ENCODE measurements at places on chromosomes 16 and 17.

- DNase-seq: no peak
Observed at GRCh38 chr17:65415991-65416390, 145.5 kb downstream of the AXIN2 start.

DNA sequence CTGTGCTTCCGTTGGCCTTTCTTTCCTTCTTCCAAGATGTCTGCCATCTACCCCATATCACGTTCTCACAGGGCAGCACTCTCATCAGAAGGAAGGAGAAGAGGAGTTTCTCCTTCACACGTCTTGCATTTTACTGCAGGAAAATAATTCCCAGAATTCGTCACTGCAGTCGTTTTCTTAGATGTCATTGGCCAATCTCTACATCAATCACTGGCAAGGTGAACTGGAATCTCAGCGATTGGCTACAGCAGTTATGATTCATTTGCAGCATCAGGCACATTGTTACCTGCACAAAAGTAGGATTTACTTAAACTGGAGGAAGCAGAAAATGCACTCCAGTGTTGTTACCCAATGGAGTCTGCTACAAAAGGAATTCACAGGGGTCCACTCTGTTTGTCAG lies 277.2 kb upstream of the RBFOX1 start:
- peak; percentile 14 for DNase-seq

GRCh38 chr16:84918006-84918909 lies 93.1 kb downstream of the ZDHHC7 start:
- no peak for DNase-seq

GRCh38 chr17:82615084-82616020 lies 32.9 kb downstream of the WDR45B start:
- DNase-seq: peak; percentile 19

- DNase-seq: peak; percentile 17
Observed at GRCh38 chr16:24800586-24800985, 45.2 kb upstream of the SLC5A11 start.

- no peak for DNase-seq
Observed at GRCh38 chr17:76753061-76753961, 15.4 kb downstream of the MFSD11 start.

- no peak for DNase-seq
Observed at GRCh38 chr17:66123163-66123562, 68.8 kb downstream of the CEP112 start.

- DNase-seq: no peak
Observed at GRCh38 chr17:6940186-6940649, 55.6 kb upstream of the ALOX12 start.

- DNase-seq: no peak
Observed at GRCh38 chr16:21694609-21695008, 30.8 kb downstream of the OTOA start.

GRCh38 chr16:23694644-23695373 lies 16.1 kb downstream of the PLK1 start:
- DNase-seq: peak; percentile 47

DNA sequence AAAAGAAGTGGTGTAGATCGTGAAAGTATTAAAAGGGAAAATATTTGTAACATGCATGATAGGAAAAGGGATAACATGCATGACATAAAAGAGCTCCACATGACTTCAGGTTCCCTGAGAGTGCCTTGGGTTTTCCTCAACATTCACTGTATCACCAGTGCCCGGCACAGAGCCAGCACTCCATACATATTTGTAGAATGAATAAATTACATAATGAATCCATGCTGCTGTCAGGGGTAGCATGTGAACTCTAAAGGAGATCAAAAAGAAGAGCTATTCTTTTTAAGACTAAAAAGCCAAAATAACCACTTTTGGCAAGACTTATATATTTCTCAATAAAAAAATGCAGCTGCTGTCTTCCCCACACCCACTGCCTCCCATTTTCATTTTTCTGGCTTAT lies 2.7 kb upstream of the ZNF594 start:
- no peak for DNase-seq

GRCh38 chr17:53426505-53426904 lies 396.2 kb upstream of the KIF2B start:
- no peak for DNase-seq

DNA sequence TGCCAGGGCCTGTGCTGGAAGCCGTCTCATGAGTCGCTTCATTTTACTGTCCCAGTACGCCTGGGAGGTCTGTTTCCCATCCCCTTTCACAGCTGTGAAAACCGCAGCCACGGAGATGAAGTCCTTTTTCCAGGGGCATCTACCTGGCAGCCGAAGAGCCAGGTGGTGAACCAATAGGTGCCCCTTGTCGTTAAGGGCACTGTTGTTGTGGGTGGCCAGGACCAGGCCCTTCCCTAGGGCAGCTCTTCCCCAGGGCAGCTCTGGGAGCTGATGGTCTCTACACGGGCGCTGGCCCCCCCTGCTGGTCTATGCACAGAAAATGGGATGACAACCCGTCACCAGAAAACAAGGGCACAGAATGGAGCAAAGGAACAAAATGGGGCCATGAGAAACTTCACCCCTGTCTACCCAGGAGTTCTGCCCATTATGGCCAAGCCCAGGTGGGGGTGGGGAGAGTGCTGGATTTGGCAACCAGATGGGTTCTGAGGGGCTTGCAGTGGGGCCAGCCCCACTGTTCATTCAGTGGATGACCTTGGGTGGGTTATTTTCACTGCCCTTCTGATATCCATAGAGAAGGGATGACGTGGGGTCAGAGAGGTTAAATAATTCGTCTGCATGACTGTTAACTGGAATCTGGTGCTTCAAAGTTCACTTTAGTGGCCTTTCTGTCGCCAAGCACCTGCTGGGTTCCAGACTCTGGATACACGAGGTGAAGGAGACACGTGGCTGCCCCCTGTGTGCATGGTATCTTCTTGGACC lies 11.5 kb downstream of the RMI2 start:
- peak; percentile 72 for DNase-seq

DNA sequence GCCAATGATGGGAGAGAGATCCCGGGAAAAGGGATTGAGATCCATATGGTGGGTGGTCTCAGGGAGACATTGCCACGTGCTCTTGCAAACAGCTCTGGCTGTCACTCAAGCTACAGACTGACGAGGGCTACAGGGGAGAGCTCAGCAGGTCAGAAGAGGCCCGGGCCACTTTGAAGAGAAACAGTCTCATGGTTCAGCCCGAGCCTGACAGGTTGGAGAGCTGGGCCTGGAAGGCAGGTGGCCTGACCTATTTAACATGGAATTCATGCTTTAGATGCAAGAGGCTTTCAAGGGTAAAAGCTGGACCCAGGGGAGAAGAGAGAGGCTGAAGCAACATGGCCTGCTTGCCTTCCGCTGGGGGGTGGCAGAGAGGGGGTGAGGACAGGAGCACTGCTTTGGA lies 81.0 kb upstream of the BRD7 start:
- DNase-seq: peak; percentile 6

DNA sequence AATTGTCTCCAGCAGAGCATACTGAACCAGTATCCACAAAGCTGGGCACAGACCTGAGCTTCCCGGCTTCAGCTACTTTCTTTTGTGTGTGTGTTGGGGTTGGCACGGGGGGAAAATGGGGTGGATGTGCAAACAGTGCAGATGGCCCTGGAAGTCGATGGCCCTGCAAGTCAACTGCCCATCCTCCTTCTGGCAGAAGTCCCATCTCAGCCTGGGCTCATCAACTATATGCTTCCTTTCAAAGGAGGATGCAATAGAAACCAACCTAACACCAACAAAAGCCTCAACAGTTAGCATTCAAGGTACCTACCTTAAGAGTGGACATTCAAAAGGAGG lies 55.7 kb downstream of the SOX9 start:
- DNase-seq: no peak

DNA sequence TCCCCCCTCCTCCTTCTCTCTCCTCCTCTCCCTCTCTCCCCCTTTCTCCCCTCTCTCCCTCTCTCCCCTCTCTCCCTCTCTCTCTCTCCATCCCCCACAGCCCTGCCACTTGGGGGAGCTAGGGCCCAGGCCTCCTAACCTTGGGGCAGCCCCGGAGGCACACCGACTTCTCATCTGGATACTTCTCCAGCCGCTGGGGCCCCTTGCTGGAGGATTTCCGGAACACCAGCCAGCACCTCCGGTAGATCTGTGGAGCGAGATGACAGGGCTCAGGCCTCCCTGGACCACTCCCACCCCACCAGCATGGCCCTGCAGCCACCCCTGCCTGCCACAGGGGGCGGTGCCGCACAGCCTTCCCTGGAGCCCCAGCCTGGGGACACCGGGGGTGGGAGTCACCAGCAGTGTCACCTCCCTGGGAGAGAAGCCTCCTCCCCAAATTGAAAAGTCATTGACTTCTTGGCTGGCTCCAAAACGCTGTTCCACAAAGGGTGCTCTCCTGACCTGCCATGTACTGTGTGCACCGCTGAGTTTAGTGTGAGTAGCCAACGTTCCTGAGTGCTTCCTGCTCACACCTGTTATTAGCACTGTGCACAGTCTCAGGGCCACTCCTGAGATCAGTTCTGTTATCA lies 10.5 kb downstream of the DOK4 start:
- DNase-seq: peak; percentile 86

DNA sequence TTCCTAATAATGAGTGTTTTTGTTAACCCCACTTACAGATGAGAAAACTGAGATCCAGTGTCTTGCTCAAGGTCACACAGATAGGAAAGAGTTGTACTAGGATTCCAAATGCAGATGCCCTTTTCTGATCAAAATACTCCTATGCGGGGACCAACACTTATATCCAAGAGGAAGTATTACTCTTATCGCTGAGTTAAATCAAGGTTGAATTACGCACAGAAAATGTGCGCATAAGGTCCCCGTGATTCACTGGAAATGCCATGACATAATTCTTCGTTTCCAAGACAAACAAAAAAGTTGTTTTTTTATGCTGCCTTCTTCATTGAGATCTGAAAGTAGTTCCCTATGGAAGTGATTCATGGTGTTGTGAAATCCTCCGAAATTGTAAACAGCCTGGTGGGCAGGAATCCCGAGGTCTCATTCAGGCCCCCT lies 463.8 kb upstream of the HSBP1 start:
- no peak for DNase-seq

DNA sequence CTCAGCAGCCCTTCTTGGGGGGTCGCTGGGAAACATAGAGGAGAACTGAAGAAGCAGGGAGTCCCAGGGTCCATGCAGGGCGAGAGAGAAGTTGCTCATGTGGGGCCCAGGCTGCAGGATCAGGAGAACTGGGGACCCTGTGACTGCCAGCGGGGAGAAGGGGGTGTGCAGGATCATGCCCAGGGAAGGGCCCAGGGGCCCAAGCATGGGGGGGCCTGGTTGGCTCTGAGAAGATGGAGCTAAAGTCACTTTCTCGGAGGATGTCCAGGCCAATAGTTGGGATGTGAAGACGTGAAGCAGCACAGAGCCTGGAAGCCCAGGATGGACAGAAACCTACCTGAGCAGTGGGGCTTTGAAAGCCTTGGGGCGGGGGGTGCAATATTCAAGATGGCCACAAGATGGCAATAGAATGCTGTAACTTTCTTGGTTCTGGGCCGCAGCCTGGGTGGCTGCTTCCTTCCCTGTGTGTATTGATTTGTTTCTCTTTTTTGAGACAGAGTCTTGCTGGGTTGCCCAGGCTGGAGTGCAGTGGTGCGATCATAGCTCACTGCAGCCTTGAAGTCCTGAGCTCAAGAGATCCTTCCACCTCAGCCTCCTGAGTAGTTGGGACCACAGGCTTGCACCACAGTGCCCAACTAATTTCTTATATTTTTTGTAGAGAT lies 3.4 kb downstream of the STH start:
- peak; percentile 86 for DNase-seq

DNA sequence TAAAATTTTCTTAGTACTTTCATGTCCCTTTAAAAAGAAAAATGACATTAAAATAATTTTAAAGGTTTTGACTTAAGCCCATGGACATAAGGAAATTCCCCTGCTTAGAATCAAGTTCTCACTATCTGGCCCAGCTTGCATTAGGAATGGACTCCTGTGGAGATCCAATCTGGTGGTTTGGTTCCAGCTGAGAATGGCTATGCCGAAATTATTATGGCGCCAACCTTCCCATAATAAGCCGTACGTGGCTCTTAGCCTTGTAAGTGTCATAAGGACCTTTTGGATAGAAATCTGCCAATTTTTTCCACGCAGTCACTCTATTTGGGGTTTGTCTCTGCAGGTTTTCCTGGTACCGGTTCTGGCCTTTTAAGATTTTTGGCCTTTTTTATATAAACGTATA lies 262.1 kb upstream of the MAF start:
- no peak for DNase-seq

DNA sequence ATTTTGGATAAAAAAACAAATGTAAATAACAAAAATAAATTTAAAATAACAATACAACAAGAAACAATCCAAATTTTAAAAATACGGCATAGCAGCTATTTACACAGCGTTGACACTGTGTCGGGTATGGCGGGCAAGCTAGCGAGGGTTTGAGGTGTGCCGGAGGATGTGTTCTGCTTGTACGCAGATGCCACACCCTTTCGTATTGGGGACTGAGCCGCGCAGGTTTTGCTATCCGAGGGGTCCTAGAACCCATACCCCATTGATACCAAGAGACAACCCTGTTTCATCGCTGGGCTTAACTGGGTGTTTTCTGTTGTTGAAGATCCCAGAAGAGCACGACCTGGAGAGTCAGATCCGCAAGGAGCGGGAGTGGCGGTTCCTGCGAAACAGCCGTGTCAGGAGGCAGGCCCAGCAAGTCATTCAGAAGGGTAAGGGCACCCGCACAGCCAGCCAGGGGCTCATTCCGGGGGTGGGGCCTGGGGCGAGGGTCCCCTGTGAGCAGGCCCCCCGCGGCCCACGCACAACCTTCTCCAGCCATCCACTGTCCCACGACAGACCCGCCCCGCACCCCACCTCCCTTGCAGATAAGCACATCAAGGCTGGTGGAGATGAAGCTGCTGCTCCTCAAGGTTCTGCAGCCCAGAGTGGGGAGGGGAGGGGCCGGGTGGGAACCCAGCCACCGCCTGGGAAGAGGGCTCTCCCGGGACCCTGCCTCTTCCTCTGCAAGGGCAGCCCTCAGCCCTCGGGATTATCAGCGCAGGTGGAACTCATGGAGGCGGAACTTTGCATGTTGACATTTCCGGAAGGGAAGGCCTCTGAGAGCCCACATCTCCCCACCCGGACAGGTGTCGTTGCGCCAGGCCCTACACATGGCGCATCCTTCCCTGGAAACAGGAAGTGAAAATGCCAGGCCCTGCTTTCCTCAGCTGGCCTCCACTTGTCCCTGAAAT lies 51.2 kb upstream of the CHMP6 start:
- no peak for DNase-seq

DNA sequence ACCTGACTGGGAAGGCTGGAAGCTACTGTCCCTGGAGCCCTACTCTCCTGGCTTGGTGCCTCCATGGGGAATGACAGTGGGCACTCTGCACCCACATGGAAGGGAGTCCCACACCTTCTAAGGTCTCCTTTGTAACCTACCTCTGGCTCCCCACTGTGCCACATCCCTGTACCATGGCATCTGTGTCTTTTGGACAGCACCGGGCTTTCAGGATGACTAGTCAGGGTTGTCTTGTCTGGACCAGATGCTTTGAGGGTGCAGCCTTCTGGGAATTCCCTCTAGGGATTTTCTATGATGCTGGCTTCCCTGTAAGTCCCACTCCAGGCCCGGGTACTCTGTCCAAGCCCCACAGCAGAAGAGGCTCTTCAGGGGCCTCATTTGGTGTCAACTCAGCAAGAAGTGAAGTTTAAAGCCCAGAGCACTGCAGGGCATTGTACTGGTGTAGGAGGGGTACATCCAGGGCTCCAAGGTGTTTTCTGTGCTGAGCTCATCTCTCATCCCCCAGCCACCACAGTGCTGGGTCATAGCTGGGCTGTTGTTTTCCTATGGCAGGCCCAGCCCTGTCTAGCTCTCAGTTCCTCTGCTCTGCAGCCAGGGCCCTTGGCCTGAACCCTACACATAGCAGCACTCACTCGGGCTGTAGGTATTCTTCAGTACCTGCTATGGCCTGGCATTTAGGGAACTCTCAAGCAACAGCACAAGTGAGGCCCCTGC lies 255.3 kb downstream of the CPPED1 start:
- no peak for DNase-seq

- DNase-seq: no peak
Observed at GRCh38 chr17:80671039-80671824, 126.6 kb downstream of the RPTOR start.

GRCh38 chr17:59513934-59514841 lies 51.2 kb upstream of the DHX40 start:
- DNase-seq: peak; percentile 100

Data from NCI-H82 (cell line).